ENCODE measurements at places on chromosomes 1 and 21.

GRCh38 chr1:189726806-189727205 is 750.9 kb downstream of the BRINP3 start:
- no peak for DNase-seq

DNA sequence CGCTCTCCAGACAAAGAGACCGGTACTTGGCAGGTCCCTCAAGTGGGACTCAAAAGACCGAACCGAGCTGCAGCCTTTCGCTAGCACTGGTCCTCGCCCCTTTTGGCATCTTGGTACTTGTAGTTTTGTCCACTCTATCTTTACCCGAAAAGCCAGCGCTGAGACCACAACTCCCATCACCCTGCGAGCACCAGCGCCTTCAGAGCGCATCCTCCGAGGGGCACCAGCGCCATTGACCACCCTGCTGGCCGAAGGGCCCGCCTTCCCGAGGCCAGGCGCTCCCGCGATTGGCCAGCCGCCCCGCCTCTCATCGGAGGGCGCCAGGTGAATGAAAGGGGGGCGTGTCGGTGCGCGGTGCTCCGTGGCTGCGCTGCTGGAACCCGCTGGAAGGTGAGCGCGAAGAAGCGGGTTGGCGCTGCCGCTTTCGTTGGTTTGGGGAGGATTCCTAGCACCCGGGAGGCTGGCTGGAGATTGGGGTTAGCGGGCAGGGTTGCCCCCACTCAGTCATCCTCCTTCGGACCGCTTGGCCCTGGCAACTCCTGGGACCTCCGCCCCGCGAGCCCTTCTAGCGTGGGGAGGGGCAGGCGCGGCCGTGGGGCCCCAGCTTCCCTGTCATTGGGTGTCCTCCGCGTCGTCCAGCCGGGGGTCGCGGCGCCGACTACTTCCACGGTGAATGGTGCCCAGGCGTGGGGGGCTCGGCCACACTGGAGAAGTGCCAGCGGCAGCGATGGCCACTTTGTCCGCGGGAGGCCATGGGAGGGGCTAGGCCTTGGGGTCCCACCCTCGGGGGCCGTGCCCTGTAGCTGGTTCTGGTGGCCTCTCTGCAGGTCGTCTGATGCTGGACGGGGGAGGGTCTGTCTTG is at the start of gene ZBTB8B:
Gene ZBTB8B (plus strand): TSS at position 357 of the 862 bp plus-strand sequence. CDS start 5,553 bp downstream, outside the sequence.
- DNase-seq, result peak; percentile 67

GRCh38 chr1:231838521-231838920 is 211.9 kb downstream of the DISC1 start:
- DNase-seq, result no peak

DNA sequence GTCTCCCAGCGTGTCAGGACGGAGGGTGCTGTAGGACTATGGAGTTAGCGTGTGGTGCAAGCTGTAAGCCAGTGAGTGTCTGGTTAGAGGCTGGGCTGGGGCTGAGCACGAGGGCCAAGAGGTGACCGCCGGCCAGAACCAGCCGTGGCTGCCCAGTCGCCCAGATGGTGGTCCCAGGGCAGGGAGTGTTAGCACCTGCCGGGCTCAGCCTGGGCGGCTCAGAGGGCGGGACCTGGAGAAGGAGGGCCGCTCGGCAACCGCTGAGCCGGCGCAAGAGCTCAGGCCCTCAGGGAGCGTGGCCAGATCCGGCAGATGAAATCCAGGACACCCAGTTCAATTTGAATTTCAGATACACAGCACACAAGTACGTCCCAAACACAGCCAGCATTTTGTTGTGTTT is 87.9 kb downstream of the PRDM16 start:
- no peak for DNase-seq

GRCh38 chr1:183817576-183818288 is 12.8 kb downstream of the RGL1 start:
- DNase-seq, result no peak

GRCh38 chr1:161730050-161730564 is 8.8 kb downstream of the FCRLB start:
- DNase-seq, result peak; percentile 39

DNA sequence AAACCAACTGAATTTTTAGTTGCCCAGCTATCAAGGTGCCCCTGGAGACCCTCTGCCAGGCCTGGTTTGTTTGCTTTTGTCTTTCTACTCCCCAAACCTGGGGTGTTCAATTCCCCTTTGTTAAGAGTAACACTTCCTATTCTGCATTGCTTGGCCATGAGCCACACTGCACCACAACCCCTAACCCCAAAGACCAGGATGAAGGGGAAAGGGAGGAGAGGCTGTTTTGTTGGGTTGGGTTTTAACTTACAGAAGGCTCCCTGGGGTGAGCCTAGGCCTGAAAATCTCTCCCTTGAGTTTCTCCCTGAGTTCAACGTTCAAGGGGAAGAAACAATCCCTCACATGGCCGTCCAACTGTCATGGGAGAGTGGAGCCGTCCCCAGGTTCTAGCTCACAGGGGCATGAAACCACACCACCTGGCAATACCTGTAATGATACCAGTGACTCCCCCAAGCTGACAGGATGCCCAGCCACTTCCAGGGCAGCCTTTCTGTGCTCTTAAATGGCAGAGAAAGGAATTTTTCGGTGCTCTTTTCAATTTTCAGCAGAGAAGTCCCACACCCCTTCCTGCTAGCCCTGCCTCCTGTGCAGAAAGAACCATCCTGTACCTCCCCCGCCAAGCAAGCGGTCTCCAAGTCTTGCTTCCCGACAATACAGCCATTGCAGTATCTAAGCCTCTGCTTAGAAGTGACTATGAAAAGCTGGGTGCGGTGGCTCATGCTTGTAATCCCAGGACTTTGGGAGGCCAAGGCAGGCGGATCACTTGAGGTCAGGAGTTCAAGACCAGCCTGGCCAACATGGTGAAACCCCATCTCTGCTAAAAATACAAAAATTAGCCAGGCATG is 14.9 kb downstream of the SLC45A3 start:
- no peak for DNase-seq

DNA sequence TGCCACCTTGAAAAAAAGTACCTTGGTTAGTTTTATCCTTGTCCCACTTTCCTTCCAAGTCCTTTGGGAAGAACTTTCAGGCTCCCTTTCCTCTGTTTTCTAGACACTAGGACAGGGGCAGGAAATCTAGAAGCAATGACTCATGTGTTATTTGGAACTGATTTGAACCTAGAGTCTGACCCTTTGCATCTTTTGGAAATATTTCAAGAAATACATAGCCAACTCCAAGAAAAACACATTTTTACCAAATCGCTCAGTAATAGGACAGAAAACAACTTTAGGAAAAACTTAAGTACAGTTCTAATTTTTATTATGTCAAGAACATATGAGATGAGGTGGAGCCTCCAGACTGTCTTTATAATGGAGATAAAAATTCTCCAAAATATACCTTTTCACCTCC is 292.4 kb downstream of the PTBP2 start:
- peak; percentile 28 for DNase-seq

DNA sequence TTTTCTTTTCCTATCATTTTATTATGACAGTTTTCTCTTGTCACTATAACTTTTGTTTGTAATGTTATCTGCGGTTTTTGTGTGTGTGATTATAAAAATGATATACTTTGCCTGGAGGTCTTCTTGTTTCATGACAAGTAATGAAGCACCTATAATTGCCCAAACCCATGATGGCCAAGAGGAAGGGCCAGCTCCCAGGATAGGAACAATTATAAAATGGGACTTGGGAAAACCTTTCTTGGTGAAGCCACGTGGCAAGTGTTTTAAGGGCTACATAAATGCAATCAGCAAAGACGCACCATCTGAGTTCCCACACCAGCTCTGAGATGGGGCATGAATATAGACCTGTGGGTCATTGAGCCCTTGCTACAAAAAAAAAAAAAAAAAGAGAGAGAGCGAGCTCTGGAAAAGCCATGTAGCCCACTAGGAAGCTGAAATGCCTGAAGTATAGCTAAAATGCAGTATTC is 462.6 kb upstream of the RUNX1 start:
- no peak for DNase-seq

DNA sequence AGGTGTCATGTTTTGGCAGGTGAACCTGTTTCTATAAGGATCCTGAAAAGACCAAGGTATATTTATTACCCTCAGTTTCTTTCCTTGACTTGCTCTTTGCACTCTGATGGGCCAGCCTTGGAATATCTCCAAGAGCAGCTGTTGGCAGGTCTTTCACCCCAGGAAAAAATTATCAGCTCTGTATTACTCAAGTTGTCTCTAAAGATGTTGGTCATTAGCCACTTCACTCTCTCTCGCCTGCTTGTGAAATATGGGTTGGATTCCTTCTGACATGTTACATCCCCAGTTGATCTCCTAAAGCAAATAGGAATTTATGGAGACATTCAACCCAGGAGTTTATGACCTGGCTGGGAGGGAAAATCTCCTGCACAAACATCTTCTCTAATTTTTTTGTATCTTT is 85.9 kb downstream of the KCNJ15 start:
- no peak for DNase-seq

DNA sequence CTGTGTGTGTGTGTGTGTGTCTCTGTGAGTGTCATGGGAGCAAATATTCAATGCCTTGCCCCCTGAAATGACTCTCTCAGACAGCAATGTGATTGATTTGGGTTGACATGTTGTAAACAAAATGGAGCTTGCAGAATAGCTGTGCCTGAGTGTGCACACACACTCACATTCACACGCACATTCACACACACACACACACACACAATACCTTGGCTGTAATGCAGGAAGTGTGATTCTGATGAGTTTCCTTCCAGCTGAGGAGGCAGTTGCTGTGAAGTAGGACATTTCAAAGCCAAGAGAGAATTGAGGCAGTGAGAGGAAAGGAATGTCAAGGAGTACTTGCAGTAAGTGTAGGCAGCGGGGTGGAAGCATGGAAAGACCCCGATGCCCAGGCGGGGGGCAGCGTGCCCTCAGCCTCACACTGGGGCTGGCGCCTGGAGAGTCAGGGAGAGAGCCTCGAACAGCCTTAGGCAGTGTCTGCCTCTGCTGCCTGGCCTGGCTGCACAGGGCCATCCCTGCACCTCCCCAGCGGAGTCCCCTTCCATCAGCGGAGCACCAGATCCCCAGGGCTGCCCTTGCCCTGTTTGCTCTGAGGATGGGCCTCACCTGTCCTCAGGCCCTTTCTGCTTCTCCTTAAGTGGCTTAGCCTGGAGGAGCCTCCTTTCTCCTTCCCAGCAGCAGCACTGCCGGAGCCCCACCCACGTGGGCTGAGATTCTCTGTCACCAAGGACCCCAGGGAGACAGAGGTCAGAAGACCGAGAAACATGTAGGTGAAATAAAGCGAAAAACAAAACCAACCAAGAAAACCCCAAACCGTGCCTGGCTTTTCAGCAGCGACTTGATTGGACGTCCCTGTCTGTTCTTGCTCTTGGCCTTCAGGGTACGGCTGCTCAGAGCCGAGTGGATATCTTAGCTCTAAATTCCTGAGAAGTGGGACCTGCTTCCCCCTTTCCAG is 9.2 kb downstream of the VASH2 start:
- DNase-seq, result no peak

- peak; percentile 79 for DNase-seq
These were observed 21.5 kb downstream of the RAP1GAP start for GRCh38 chr1:21647431-21648351.

DNA sequence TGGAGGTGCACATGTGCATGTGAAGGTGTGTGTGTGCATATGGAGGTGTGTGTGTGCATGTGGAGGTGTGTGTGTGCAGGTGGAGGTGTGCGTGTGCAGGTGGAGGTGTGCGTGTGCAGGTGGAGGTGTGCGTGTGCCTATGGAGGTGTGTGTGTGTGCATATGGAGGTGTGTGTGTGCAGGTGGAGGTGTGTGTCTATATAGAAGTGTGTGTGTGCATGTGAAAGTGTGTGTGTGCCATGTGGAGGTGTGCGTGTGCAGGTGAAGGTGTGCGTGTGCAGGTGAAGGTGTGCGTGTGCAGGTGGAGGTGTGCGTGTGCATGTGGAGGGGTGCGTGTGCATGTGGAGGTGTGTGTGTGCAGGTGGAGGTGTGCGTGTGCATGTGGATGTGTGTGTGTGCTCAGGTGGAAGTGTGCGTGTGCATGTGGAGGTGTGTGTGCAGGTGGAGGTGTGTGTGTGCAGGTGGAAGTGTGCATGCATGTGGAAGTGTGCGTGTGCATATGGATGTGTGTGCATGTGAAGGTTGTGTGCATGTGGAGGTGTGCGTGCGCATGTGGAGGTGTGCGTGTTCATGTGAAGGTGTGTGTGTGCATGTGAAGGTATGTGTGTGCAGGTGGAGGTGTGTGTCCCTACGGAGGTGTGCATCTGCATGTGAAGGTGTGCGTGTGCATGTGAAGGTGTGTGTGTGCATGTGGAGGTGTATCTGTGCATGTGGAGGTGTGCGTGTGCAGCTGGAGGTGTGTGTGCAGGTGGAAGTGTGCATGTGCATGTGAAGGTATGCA is 13.5 kb downstream of the C1orf74 start:
- no peak for DNase-seq
